Heart right ventricle (tissue), 16 donors: ENCODE measurements at places on chromosomes 5 and 9. TPM values are rescaled to one million over a fixed set of nuclear protein-coding genes. Genes with fewer than 3 reads are reported as not detected.
A peak's percentile ranks its signal among the peaks of the same experiment; 100 is the strongest.

Gene OTP
- not detected for total RNA-seq

Gene CER1
- not detected for total RNA-seq

Gene CNTNAP3
- 2.7 TPM for total RNA-seq

DNA sequence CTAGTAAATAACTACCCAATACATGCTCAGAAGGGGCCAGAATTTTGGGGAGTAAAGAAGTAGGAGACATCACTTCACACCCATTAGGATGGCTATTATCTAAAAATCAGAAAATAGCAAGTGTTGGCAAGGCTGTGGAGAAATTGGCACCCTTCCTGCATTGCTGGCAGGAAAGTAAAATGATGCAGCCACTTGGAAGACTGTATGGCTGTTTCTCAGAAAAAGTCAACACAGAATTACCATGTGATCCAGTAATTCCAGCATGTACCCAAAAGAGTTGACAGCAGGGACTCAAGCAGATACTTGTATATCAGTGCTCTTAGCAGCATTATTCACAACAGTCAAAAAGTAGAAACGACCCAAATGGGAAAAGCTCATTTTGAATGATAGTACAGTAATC lies 107.6 kb downstream of the APBA1 start:
- no peak for DNase-seq

Gene CDH9
- total RNA-seq, result not detected

DNA sequence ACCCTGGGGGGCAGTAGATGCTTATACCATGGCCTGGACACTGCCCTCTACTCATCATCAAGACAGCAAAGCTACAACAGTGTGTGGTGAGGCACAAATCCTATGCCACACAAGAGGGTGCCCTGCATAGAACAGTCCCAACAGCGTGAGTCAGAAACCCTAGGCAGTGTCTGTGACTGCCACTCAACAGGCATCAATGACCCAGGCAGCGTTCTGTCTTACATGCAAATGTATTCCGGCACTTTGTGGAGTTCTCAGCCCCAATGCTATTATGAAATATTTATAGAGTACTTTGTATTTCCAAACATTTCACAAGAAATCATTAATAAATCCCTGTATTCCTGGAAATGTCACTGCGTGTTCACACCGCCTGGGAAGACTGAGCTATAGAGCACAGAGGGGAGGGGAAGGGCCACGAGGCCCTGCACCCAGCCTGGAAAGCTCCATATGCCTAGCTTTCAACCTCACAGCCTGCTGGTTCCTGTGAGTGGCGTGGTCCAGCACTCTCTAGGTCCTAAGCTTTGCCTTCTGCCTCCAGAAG lies 77.7 kb downstream of the NIPSNAP3B start:
- DNase-seq, result no peak

GRCh38 chr9:69136185-69136584 lies 37.9 kb upstream of the TJP2 start:
- DNase-seq, result no peak

DNA sequence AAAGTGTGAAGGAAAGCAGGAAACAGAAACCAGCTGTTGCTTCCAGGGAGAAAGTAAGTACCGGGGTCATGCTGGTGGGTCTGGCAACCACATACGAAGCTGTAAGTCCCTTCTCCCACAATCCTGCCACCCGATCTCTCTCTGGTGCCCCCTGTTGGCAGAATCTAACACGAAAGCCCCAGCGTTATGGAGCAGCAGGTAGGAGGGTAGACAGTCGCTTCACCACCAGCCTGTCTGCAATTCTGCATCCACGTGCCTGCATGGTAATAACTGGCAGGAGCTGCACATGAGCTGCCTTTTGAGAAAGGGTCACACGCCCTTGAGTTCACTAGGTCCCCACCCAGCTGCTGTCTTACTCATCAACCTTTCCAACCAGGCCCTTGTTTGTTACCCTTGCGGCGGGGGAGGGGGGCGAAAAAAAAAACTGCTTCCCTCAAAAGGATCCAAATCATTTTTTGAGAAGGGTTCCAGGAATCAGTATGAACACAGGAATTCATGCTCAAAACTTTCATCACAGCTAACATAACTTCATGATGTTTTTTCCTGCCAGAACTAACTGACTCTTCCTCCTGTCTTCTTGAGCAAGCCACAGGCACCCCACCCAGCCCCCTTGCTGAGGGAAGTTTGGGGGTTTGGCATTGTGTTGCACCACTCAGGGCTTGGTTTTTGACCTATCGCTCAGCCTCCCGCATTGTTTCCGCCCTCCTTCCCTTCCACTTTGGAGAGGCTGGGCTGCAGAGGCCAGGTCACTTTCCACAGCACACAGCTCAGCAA lies 19.6 kb upstream of the TMEM252 start:
- peak; percentile 39 for DNase-seq

GRCh38 chr9:128115187-128116103 lies 12.1 kb downstream of the PTGES2 start:
- DNase-seq, result no peak

Gene FGF18
- total RNA-seq, result 39.0 TPM

DNA sequence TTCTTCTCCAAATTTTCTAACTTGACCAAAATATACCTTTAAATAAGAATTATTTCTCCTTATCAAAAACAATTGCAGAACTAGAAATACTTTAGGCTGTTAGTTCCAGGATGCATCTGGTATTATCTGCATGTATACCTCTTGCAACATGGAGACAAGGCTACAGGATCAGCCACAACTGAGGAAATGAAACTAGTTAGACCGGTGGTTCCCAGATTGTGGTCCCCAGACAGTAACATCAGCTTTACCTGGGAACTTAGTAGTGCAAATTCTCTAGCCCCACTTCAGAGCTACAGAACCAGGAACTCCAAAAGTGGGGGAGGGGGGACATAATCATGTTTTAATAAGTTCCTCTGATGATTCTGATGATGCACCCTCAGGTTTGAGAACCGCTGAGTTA lies 61.6 kb upstream of the C9orf72 start:
- no peak for DNase-seq

DNA sequence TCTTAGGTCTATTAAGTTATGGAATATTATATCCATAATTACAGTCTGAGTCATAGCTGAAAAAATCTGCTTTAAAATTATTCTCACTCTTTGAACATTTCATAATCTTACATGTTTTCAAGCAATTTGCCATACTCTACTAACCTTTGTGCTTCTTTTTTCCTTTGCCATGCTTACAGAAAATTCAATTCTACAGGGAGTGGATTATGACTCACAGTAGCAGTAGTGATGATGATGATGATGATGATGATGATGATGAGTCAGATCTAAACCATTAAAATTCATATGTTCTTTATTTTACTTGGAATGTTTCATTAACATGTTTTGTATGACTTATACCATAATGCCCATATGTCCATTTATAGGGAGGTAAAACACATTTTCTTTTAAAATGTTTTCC lies 207.1 kb downstream of the VPS13A start:
- DNase-seq, result no peak

GRCh38 chr9:115517335-115518075 lies 399.5 kb upstream of the TNC start:
- DNase-seq, result no peak

Gene CTNND2
- total RNA-seq, result 3.4 TPM

GRCh38 chr5:153670101-153670500 lies 179.6 kb downstream of the GRIA1 start:
- no peak for DNase-seq

Gene SLC2A8
- total RNA-seq, result 11.5 TPM

DNA sequence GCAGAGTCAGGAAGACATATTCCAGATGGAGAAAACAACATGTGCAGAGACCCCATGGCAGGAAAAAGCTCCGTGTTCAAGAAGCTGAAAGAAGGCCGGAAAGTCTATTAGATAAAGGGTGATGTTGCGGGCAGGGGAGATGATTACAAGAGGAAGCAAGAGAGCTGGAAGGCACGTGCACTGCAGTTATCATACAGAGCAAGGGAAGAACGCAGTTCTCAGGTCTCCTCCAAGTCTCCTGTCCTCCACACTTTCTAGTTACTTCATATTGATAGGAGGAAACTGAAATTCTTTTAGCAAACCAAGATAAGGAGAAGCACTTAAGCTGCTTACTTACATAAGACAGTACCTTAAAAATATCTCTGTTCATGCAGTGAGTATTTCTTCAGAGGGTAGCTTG lies 58.3 kb upstream of the PLPP6 start:
- DNase-seq, result no peak

GRCh38 chr5:43255704-43256103 lies 57.5 kb downstream of the HMGCS1 start:
- no peak for DNase-seq

DNA sequence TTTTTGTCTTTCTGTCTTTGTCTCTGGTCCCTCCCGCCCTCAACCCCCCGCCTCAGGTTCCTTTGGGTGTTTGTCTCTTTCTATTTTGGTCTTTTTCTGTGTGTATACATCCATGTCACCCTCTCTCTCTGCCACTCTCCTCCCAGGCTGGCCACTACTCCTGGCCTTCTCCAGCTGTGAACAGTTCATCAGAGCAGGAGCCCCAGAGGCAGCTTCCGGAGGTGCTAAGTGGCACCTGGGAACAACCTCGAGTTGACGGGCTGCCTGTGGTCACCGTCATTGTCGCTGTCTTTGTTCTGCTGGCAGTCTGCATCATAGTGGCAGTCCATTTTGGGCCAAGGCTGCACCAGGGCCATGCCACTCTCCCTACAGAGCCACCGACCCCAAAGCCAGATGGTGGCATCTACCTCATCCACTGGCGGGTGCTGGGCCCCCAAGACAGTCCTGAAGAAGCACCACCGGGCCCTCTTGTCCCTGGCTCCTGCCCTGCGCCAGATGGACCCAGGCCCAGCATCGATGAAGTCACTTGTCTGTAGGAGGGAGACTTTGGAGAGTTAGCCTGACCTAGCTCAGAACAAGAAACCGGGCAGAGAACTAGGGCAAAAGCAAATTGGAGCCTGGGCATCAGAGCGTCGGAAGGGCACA lies 1.7 kb downstream of the SMIM33 start:
- no peak for DNase-seq

DNA sequence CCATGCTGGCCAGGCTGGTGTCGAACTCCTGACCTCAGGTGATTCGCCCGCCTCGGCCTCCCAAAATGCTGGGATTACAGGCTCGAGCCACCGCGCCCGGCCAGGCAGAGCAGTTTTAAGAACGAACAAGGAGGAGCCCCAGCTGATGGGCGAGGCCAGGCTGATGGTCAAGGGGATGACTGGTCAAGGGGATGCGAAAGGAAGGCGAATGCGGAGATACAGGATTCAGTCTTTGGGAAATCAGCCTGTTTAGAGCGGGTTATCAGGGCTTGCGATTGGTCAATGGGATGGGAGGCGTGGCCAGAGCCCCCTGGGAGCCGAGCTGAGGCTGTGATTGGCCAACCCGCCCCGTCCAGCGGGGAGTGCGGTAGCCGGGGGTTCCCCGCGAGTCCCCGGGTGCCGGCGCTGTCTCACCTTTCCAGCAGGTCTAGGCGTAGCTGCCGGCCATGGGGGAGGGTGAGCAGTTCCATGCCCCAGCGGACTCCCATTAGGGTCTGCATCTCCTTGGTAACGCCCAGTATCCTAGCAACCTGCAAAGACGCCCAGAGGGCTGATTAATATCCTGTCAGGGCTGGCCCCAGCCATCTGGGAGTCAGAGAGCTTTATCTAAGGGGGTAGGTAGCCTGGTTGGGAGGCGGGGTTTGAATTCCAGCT lies 7.5 kb upstream of the TOR2A start:
- DNase-seq, result no peak

Gene LRRTM2
- 0.49 TPM for total RNA-seq

Gene PKD2L2
- not detected for total RNA-seq

DNA sequence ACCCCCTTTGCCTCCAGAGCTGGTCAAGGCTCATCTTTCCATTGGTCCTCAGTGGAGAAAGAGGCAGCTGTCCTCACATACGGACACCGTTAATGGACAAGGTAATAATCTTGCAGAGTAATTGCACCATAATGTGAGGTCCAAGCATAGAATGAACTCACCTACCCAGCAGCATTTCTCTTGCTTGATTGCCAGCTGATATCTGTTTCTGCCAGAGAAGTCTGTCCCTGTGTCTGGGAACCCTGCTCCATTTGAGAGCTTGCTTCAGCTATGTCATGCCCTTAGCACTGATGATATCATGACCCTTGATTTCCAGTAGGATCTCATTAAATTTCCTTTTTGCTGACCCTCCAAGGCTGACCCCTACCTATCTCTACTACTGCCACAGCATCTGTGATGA lies 154.6 kb downstream of the PIK3R1 start:
- DNase-seq, result no peak

Gene TIMD4
- 0.18 TPM for total RNA-seq

GRCh38 chr5:75089662-75090061 lies 37.3 kb upstream of the GCNT4 start:
- no peak for DNase-seq

Gene ANKRD55
- total RNA-seq, result not detected

- no peak for DNase-seq
These were observed at the start of gene S100Z for GRCh38 chr5:76849419-76850291. S100Z (plus strand) TSS chr5:76850014; CDS start chr5:76875360, 25,346 bp downstream.
